ENCODE measurements at places on chromosomes 2 and 18.

DNA sequence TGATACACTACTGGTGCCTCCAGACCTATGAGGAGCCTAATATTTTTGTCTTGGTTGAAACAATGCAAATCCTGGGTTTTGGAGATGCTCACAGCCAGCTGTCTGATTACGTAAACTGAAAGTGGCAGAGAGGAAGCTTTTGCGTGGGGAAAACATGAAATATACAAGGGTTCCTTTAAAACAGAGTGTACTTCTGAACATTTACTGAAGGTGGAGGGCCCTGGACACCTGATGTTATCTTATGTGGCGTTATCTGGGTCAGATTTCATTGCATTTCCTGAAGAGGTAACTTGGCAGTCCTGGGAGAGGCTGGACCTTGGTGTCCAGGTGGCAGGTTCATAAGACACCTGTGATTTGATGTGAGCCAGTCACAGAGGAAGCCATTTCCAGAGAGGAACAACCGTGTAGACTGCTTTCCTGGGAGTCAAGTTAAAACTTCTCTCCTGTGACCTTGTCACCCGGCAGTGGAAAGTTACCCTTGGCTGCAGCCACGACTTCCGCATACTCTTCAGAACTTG, 105.0 kb downstream of the NEDD4L start:
- no peak for DNase-seq

- no peak for DNase-seq
These were observed 11.3 kb downstream of the CYTIP start for GRCh38 chr2:157432475-157433106.

- no peak for DNase-seq
These were observed 35.0 kb downstream of the EMILIN2 start for GRCh38 chr18:2881840-2882195.

GRCh38 chr2:173754165-173754564, 211.0 kb downstream of the SP3 start:
- no peak for DNase-seq

GRCh38 chr2:58540681-58541080, 299.6 kb upstream of the FANCL start:
- DNase-seq, result no peak

GRCh38 chr2:100891906-100892642, 72.1 kb downstream of the NPAS2 start:
- no peak for DNase-seq

- DNase-seq, result no peak
These were observed 796 bp downstream of the MYO1B start for GRCh38 chr2:191245869-191246531.

- DNase-seq, result no peak
These were observed 26.3 kb downstream of the ANO7 start for GRCh38 chr2:241214766-241215165.

DNA sequence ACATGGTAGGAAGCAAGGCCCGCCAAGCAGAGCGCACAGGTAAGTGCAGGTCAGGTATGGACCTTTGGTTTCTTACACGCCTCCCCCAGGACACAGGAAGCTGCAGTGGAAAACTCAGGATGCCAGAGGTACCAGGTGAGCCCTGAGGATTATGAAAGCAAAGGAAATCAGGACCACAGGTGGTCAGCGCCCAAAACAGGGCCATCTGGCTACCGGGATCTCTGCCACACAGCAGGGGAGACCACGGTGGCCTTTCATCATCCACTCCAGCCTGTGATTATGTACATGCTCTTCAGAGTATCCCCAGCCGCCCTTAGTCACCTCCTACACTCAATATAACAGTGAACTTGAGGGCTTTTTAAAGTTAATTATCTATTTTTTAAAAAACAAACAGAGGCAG, 125.5 kb upstream of the EPC2 start:
- no peak for DNase-seq

GRCh38 chr2:197454923-197455322, 1.6 kb downstream of the COQ10B start:
- no peak for DNase-seq

DNA sequence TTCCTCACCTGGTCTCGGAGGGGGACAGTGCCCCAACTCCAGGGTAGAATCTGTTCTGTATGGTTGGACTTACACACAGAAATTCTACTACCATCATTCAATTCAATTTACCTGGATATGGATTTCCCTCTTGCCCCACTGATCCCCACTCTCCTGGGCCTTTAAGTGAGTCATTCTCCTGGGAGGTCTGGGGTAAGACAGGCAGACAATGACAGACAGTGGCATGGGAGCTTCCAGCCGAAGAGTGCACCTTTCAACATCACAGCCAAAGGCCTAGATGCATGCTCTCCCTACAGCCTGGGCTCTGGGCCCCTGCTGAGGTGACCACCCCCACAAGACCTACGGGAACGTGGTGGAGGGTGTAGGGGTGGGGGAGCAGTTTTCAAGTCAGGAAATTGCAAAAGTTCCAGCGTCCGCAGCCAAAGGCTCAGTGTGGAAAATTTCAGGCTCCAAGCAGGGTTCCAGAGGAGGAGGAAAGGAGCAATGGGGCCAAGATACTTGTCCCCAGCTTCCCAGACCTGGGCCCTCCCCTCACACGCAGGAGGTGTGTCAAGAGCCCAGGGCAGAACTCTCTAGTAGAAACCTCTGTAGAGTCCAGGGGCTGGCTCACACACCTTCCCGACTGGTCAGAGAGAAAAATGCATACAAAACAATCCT, 296.4 kb downstream of the CYP26B1 start:
- DNase-seq, result no peak

GRCh38 chr18:77544792-77545191, 295.1 kb downstream of the GALR1 start:
- DNase-seq, result no peak

DNA sequence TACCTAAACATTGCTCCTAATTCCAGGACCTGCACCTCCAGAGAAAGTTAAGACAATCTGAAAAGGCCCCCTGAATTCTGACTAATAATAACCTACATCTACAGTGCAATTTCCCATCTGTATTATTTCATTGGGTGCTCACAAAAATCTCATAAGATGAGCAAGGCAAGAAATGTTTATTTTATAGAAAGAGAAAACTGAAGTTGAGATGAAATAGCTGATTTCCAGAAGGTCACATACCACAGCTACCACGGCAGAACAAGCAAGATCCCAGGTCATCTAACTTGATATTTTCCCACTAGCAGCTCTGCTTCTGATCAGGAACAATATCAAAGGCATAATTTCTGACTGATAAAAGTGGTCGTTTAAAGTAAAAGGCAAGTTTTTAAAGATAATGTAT, 105.8 kb upstream of the COL5A2 start:
- DNase-seq, result no peak

DNA sequence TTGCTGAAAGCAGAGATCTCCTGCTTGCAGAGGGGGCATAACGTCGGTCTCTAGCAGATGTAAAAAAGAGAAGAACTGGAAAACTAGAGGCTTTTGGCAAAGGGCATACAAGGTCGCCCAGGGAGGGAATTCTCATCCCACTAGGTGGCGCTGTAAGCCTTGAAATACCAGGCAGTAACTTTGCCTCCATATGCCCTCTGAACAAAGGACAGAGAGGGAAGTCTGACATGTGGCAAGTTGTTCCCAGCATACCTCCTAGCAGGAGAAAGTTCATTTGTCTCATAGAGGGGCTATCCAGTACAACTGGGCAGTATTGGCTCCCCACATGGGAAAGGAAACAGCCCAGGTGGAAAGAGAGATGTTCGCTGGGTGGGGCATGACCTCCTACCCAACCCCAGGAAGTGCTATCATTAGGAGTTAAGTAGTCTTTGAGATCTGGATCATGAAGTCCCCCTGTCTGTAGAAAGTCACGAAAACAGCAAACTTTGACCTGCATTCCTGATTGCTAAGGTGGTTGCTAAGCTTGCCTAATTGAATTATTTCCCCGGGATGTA, 39.9 kb downstream of the STK17B start:
- peak; percentile 57 for DNase-seq

DNA sequence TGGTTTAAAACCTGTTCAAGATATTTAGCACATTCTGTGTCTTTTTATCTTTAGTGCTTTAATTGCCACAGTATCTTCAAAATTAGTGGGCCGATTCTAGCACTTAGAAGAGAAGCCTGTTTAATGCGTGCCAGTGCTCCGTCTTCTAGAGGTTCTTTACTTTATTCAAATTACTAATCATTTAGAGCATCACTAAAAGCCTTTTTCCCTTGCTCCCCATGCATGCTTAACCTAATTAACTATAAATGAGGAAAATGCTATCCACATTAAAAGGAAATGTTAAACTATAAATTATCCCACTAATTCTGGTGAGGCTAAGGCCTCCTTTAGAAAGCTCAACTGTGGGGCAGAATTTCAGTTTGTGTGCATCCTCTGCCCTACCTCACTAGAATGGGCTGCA, 31.5 kb upstream of the INSIG2 start:
- DNase-seq, result no peak

DNA sequence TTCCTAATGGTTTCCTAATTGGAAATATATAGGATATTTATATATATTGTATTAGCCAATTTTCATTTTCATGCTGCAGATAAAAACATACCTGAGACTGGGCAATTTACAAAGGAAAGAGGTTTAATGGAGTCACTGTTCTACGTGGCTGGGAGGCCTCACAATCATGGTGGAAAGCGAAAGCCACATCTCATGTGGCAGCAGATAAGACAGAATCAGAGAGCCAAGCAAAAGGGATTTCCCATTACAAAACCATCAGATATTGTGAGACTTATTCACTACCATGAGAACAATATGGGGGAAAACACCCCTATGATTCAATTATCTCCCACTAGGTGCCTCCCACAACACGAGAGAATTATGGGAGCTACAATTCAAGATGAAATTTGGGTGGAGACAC, 242.5 kb upstream of the NETO1 start:
- DNase-seq, result no peak

GRCh38 chr2:54638774-54639187, 84.7 kb upstream of the EML6 start:
- DNase-seq, result no peak

- no peak for DNase-seq
These were observed 391.5 kb downstream of the XIRP2 start for GRCh38 chr2:167279810-167280209.

- no peak for DNase-seq
These were observed 141.5 kb downstream of the PIGN start for GRCh38 chr18:62045316-62045715.

GRCh38 chr2:137155356-137156104, 390.2 kb downstream of the THSD7B start:
- no peak for DNase-seq

GRCh38 chr18:45083226-45083855, 402.7 kb downstream of the SETBP1 start:
- DNase-seq, result no peak

DNA sequence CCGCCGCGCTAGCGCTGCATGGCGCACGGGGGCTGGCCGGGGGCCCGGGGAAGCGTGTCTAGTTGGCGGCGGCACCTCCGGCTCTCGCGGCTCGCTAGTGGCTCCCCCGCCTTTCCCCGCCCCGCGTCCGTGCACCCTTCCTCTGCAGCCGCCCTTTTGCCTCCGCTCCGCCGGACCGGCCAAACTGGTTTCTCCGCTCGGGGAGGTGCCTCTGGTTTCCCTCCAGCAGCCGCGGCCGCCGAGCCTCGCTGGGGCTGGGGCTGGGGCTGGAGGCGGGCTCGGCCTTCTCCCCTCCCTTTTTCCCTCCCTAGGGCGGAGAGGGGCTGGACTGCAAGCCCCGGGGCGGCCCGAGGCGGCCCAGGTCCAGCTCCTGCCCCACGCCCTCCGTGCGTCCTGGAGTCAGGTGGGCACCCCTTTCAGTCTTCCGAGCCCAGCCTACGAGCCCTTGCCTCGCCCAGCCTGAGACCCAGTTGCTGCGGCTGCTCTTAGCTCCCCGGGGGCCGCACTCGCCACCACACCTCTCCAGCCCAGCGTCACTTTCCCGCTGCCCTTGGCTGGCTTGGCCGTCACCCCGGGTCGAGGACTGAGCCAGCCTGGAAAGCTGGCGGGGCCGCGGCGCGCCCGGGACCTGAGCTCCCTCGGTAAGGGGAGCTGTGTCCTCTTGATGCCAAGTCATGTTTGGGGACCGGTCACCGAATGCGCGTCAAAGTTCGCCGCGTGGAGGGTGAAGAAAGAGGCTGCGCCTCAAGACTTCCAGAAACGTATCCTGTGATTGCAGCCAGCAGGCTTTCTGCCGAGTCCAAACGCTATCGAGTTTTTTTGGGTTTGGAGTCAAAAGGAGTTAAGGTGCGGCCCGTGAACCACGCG, at the start of gene ATP8B1:
Gene ATP8B1 (minus strand): TSS at position 213 of the 867 bp plus-strand sequence. CDS start 71,508 bp downstream, outside the sequence.
- DNase-seq, result no peak
